Esophagus squamous epithelium (tissue), 5 donors: ENCODE measurements at places on chromosomes 2 and 18. TPM values are rescaled to one million over a fixed set of nuclear protein-coding genes. Genes with fewer than 3 reads are reported as not detected.

DNA sequence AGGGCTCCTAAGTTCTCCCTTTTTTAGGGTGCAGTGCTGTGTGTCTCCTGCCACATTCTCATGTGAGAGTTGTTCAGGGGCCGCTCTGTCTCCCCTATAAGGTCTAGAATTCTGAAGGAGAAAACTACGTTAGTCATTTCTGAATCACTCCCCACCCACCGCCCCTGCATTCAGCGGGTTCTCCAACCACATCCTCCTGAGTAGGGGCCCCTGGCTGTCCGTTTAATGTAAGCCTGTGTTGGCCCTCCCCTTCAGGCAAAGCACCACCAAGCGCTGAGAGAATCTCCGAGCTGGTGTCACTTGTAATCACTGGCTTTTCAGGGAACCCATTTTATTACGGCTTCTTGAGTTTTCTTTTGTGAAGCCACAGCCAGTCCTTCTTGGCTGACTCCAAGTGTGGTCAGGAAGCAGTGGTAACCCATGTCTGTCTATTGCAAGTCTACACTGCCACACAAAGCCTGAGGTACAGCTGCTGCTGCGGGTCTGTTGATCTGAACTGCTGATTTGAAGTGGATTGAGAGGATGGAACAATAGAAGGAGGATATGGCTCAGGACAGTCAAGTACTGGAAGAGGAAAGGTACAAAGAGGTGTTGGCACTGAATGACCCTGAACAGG lies 16.9 kb downstream of the LCT start:
- DNase-seq: no peak

DNA sequence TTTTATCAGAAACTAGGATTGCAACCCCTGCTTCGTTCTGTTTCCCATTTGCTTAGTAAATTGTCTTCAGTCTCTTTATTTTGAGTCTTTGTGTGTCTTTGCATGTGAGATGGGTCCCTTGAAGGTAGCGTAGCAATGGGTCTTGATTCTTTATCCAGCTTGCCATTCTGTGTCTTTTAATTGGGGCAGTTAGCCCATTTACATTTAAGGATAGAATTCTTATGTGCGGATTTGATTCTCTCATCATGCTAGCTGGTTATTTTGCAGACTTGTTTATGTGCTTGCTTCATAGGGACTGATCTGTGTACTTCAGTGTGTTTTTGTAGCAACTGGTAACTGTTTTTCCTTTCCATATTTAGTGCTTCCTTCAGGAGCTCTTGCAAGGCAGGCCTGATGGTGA lies 73.5 kb downstream of the EPC2 start:
- no peak for DNase-seq

ANKRD30B gene
- not detected for total RNA-seq

DNA sequence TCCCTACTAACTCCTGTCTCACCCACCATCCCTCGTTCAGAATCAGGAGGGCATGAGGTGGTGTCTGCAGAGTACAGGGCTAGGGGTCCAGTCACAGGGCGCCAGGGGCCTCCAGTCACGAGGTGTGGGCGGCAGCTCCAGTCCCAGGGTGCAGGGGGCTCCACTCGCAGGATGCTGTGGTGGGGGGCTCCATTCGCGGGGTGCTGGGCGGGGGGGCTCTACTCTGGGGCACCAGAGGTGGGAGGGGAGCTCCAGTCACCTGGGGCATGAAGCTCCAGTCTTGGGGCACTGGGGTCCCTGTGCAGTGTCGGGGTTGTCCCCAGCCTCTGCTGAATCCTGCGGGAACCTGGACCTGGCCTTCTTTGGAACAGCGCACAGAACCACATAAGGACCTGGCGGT lies 66.0 kb downstream of the EIPR1 start:
- DNase-seq: no peak

GRCh38 chr2:221075203-221075602 lies 496.9 kb downstream of the EPHA4 start:
- DNase-seq: no peak

DNA sequence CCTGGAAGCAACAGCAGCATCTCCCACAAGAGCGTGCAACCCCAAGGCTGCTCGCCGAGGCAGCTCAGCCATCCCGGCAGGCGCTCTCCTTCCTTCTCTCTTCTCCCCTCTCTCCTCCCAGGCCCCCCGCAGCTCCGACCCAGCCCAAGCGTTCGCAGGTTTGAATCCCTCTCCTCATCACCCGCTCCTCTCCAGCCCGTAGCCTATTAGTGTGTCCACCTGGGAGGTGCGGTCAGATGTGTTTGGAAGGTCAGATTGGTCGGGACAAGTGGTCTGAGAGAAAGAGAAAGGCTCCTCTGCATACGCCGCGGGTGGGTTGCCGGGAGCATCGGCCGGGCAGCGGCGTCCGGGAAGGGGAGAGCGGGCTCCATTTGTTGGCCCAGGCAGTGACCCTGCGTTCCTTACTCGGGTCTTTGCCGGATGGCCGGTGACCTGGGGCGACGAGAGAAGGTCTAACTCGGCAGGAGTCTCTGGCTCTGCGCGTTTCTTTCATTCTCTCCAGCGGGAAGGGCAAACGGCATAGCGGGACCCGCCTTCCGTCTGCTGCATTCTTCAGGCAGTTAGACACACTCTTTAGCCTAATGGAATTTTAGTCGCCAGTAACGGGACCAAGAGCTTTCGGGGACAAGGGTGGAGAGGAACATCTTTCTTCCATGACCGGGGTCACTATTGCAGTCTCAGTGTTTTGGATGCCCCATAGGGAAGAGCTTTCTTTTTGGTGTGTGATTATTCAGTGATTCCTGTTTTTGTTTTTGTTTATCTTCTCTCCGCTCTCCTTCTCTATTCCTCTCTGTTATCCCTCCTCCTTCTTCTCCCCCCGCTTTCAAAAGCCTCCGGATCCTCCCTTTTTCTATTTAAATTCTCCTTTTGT lies 1.1 kb upstream of the TMEFF2 start:
- no peak for DNase-seq

GRCh38 chr2:113058411-113058994 lies 495 bp upstream of the IL36RN start:
- no peak for DNase-seq

TEX261 gene
- total RNA-seq: 33.3 TPM

EIF5B gene
- total RNA-seq: 38.9 TPM

SLC40A1 gene
- 7.7 TPM for total RNA-seq
